ENCODE measurements at places on chromosomes 12 and 14.

- peak; percentile 11 for DNase-seq
These were observed 1.2 kb downstream of the CRY1 start for GRCh38 chr12:107091989-107092641.

GRCh38 chr14:74190927-74191575, 48.2 kb upstream of the VSX2 start:
- DNase-seq = no peak

GRCh38 chr12:105911966-105912365, 226.8 kb downstream of the NUAK1 start:
- no peak for DNase-seq

DNA sequence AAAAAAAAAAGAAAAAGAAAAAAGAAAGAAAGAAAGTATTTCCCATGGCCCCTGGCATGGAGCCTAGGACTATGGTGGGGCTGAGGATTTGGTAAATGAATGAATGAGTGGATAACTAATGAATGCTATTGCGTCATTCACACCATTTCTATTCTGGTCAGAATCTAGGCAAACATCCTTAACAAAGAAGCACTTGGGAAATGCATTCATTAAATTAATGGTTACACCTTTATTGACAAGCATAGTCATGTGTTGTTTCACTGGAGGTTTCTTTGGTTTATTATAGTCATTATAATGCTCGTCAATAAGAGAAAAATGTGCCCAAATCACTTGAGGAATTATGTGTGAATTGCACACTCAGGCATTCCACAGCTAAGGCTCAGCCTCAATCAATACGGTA, 13.6 kb upstream of the AQP2 start:
- DNase-seq = no peak

- DNase-seq = no peak
These were observed 37.8 kb downstream of the HELB start for GRCh38 chr12:66340131-66340530.

Data from stimulated activated CD4-positive, alpha-beta T cell treated with anti-CD3 and anti-CD28 coated beads, Interleukin-2, amount 100 ng/mL, for 4 hours (primary cell).